ENCODE measurements at places on chromosomes 2 and 18. TPM values are rescaled to one million over a fixed set of nuclear protein-coding genes. Genes with fewer than 3 reads are reported as not detected.

The MITD1 gene
- 8.9 TPM for polyA plus RNA-seq

The MYO5B gene
- 5.1 TPM for polyA plus RNA-seq

- H3K27ac ChIP-seq, result no peak overlapping the region
- H3K27me3 ChIP-seq, result no peaks in the 10 kb centered on the region
- DNase-seq, result no peak
- H3K4me1 ChIP-seq, result 0 out of 2 replicates have a peak, but pooled peaks cover 3% of the 10 kb centered on the region
- peaks cover 6% of the 10 kb centered on the region for H3K36me3 ChIP-seq
Measured at GRCh38 chr18:9516437-9517064, 41.2 kb downstream of the RALBP1 start.

The GAREM1 gene
- polyA plus RNA-seq, result 3.9 TPM

The CAVIN2 gene
- 0.03 TPM for polyA plus RNA-seq

The POTEF gene
- 0.36 TPM for polyA plus RNA-seq

- no peak overlapping the region for H3K27ac ChIP-seq
- no peaks in the 10 kb centered on the region for H3K36me3 ChIP-seq
Measured at GRCh38 chr2:194486326-194486725, 1170.7 kb upstream of the SLC39A10 start.

DNA sequence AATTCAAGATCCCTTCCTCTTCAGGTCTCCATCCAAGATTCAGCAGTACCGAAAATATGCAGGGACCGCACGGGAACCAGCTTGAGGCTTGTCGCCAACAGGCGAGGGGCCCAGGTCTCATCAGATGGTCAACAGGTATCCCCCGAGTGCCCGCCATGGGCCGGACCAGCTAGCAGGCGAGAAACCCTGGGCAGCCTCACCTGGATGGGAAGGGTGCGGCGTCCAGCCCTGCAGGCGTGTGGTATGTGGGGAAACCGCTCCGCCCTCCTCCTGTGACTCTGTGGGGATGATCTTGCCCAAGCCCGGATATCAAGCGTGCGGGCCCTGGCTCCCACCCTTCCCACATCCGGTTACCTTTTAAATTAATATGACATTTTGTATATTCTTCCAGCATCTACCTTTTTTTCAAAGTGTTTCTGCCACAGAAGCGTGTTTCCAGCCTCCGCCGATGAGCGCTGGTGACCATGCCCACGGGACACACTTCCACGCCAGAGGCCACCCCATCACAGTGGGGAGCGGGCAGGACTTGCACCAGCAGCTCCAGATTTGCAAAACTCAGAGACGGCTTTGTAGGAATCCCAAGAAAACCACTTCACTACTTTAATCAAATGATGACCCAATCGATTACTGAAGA lies 33.2 kb downstream of the ZNF516 start:
- peaks cover 5% of the 10 kb centered on the region for H3K36me3 ChIP-seq
- DNase-seq, result no peak
- no peaks in the 10 kb centered on the region for H3K27me3 ChIP-seq
- no peaks in the 10 kb centered on the region for H3K4me1 ChIP-seq

The ESCO1 gene
- 3.3 TPM for polyA plus RNA-seq

DNA sequence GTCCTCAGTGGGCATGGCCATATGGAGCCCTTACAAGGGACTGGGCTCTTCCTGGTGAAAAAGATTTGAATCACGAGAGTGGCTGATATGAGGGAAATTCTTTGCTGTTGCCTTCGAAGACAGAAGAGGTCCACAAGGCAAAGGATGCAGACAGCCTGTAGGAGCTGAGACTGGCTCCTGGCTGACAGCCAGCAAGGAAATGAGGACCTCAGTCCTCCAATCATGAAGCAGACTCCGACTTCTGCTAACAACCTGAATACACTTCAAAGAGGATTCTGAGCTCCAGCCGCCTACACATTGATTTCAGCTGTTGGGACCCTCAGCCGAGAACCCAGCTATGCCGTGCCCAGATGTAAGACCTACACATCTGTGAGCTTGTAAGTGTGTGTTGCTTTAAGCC lies 3.0 kb upstream of the ST8SIA5 start:
- H3K27me3 ChIP-seq, result peaks cover 37% of the 10 kb centered on the region
- no peak for DNase-seq
- no peak overlapping the region for H3K4me3 ChIP-seq
- no peaks in the 10 kb centered on the region for H3K36me3 ChIP-seq
- H3K27ac ChIP-seq, result no peak overlapping the region
- H3K4me1 ChIP-seq, result peaks cover 12% of the 10 kb centered on the region

DNA sequence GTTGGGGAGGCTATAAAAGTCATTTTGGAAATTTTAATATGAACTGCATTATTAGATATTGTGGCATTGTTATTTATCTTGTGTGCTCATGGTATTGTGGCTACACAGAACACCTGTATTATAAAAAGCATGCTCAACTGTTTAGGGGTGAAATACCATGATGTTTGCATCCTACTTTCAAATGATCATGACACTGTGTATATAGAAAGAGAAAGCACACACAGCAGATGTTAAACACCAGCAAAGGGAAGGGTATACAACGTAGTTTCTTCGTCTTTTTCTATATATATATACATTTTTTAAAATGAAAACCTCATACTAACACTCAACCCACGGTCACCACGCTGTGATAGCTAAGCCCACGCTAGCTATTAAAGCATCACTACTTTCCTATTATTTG lies 27.1 kb downstream of the STARD7 start:
- no peak for DNase-seq
- H3K4me1 ChIP-seq, result no peaks in the 10 kb centered on the region
- no peaks in the 10 kb centered on the region for H3K27me3 ChIP-seq
- no peak overlapping the region for H3K27ac ChIP-seq
- peaks cover 6% of the 10 kb centered on the region for H3K36me3 ChIP-seq
- H3K4me3 ChIP-seq, result no peak overlapping the region

GRCh38 chr2:30931841-30932407 lies 124.7 kb upstream of the CAPN13 start:
- H3K27me3 ChIP-seq, result no peaks in the 10 kb centered on the region
- H3K4me3 ChIP-seq, result no peak overlapping the region
- H3K36me3 ChIP-seq, result no peaks in the 10 kb centered on the region
- no peak for DNase-seq

- no peak overlapping the region for H3K27ac ChIP-seq
- no peak overlapping the region for H3K4me3 ChIP-seq
- DNase-seq, result no peak
- H3K27me3 ChIP-seq, result no peaks in the 10 kb centered on the region
Measured at GRCh38 chr18:13386891-13387801, 168.6 kb downstream of the LDLRAD4 start.

The NCKAP5 gene
- 0.27 TPM for polyA plus RNA-seq

DNA sequence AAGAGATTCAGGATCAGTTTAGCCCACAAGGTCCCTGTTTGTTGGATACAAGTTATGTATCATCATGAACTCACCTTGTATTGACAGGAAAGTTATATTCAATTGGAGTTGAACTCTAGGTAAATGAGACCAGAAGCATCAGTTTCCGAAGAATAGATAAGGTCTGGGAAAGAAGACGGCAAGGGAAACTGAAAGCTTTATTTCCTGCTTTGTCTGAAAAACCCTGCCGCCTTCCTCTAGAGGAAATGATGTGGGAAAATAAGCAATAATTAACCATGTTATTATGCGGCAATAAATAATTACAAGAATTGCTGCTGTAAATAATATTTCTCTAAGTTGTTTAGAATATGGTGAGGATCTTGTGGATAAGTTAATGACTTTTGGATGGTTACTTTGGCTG lies 32.0 kb downstream of the LPIN1 start:
- DNase-seq, result no peak
- H3K4me1 ChIP-seq, result peaks cover 3% of the 10 kb centered on the region
- H3K27me3 ChIP-seq, result no peaks in the 10 kb centered on the region
- no peak overlapping the region for H3K27ac ChIP-seq
- no peak overlapping the region for H3K4me3 ChIP-seq

DNA sequence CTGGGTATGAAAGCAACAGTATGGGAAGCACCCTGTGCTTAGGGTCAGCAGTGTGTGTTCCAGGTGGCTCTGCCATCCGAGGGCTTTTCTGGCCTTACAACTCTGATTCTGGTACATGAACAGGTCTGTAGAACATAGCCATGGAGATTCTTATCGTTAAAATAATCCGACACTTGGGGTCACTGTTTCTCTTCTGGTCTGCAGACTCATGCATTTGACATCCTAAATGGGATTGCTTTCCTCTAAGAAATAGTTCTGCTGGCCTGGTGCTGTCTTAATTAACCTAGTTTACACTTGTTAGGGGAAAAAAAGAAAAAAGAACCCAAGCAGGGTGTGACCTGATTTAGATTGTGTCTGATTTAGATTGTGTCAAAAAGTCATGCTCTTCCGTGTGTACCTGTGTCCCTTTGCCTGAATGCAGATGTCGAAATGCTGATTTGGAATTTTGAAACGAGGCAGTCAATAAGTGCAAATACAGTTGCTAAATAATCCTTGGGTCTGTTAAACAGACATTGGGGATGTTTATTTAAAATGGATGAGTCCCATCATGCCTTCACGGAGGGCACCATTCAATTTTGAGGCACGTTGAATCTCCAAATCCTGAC lies 59.6 kb downstream of the TRPM8 start:
- no peak overlapping the region for H3K4me3 ChIP-seq

- no peaks in the 10 kb centered on the region for H3K4me1 ChIP-seq
- H3K27ac ChIP-seq, result no peak overlapping the region
- H3K27me3 ChIP-seq, result no peaks in the 10 kb centered on the region
- H3K4me3 ChIP-seq, result no peak overlapping the region
- H3K36me3 ChIP-seq, result no peaks in the 10 kb centered on the region
- no peak for DNase-seq
Measured at GRCh38 chr2:196487417-196487816, 152.1 kb upstream of the CCDC150 start.

GRCh38 chr2:239882331-239882732 lies 142.8 kb downstream of the NDUFA10 start:
- H3K36me3 ChIP-seq, result no peaks in the 10 kb centered on the region
- H3K4me1 ChIP-seq, result no peaks in the 10 kb centered on the region
- no peak overlapping the region for H3K27ac ChIP-seq
- DNase-seq, result peak; percentile 31
- no peak overlapping the region for H3K4me3 ChIP-seq

DNA sequence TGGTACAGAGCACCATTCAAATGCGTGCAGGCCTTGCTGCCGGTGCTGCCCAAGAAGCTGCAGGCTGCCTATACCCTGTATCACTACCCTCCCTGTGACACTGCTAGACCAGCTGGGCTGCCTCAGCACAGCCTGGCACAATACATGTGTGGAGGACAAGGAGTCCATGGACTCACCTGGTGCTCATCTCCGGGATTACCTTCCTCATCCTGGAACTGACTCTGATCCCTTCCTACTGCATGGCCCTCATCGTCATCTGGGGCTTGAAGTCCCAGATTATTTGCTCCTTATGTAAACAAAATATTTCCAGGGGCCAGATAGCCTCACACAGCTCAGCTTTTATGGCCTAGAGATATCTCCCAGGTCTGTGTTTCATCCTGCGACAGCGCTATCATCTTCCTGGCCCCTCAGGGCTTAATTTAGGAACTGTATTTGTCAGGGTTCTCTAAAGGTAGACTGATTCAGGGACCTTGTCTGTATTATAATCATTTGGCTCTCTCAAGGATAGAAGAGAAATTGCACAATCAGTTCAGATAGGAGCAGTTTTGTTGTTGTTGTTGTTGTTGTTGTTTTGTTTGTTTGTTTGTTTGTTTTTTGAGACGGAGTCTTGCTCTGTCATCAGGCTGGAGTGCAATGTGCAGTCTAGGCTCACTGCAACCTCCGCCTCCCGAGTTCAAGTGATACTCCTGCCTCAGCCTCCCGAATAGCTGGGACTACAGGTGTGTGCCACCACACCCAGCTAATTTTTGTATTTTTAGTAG lies 42.9 kb downstream of the WDR75 start:
- no peak for DNase-seq
- H3K27me3 ChIP-seq, result no peaks in the 10 kb centered on the region
- H3K4me3 ChIP-seq, result no peak overlapping the region
- H3K27ac ChIP-seq, result no peak overlapping the region
- no peaks in the 10 kb centered on the region for H3K4me1 ChIP-seq

DNA sequence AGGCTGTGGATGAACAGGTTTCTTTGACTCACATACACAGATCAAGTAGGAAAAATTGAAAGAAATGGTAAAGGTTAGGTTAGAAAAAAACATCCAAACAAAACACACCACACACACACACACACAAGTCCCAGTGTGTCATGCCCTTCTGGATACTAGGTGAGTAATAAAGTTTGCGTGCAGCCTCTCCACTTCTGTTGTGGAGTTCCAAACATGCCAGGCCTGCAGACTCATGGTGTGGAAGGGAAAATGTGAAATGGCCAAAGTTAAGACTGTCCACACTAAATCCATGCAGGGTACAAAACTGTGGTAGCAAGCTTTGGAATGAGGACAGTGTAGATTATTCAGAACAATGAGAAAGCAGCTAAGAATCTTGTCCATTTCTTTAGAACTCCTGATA lies 114.6 kb downstream of the IKZF2 start:
- H3K27ac ChIP-seq, result no peak overlapping the region
- H3K36me3 ChIP-seq, result no peaks in the 10 kb centered on the region
- H3K27me3 ChIP-seq, result no peaks in the 10 kb centered on the region
- no peak overlapping the region for H3K4me3 ChIP-seq
- no peak for DNase-seq
- H3K4me1 ChIP-seq, result no peaks in the 10 kb centered on the region

GRCh38 chr2:118816669-118817068 lies 30.8 kb downstream of the EN1 start:
- H3K4me3 ChIP-seq, result no peak overlapping the region
- H3K36me3 ChIP-seq, result no peaks in the 10 kb centered on the region
- peaks cover 10% of the 10 kb centered on the region for H3K4me1 ChIP-seq
- H3K27ac ChIP-seq, result no peak overlapping the region
- no peak for DNase-seq

- no peaks in the 10 kb centered on the region for H3K4me1 ChIP-seq
- H3K36me3 ChIP-seq, result no peaks in the 10 kb centered on the region
- no peak for DNase-seq
- no peak overlapping the region for H3K27ac ChIP-seq
- H3K27me3 ChIP-seq, result no peaks in the 10 kb centered on the region
Measured at GRCh38 chr2:37623971-37624900, 47.2 kb downstream of the CDC42EP3 start.

GRCh38 chr2:49577041-49577440 lies 422.7 kb upstream of the FSHR start:
- H3K4me3 ChIP-seq, result no peak overlapping the region
- H3K36me3 ChIP-seq, result no peaks in the 10 kb centered on the region
- H3K27me3 ChIP-seq, result no peaks in the 10 kb centered on the region
- DNase-seq, result no peak

- H3K36me3 ChIP-seq, result no peaks in the 10 kb centered on the region
- H3K4me1 ChIP-seq, result no peaks in the 10 kb centered on the region
- H3K4me3 ChIP-seq, result no peak overlapping the region
- H3K27me3 ChIP-seq, result no peaks in the 10 kb centered on the region
Measured at GRCh38 chr2:177347570-177347969, 45.0 kb upstream of the AGPS start.

All from H1 (cell line).